ENCODE measurements at places on chromosomes 2 and 18.

DNA sequence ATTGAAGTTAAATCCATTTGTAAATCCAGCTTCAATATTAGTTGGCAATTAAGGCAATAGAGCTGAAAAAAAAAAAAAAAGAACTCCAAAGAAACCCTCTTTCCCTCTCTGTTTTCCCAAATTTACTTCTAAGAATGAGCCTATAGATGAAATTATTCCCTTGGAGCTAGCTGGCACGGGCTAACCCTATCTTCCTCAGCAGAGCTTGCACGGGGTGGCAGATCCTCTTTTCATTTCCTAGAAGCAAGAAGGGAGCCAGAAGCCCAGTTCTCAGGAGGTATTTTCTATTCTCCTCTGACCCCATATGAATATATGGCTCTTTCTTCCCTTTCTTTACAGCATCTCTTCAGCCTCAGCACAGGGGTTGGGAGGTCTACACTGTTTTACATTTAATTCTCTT lies 426.0 kb downstream of the TGIF1 start:
- DNase-seq: no peak

- DNase-seq: no peak
These were observed 70.8 kb upstream of the STK17B start for GRCh38 chr2:196242131-196242620.

DNA sequence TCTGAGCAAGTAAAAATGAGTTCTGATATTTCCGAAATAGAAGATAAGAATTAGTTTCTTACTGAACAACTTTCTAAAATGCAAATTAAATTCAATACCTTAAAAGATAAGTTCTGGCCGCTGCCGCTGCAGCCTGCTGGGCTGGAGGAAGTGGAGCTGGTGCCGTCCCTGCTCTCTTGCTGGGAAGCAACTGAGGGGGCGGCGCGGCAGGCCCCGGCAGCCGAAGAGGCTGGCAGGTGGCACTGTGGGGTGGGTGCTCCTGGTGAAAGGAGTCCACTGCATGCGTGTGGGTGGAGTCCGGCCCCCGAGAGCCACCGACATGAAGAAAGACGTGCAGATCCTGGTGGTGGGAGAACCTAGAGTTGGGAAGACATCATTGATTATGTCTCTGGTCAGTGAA lies 89.5 kb upstream of the ZNF519 start:
- DNase-seq: no peak

DNA sequence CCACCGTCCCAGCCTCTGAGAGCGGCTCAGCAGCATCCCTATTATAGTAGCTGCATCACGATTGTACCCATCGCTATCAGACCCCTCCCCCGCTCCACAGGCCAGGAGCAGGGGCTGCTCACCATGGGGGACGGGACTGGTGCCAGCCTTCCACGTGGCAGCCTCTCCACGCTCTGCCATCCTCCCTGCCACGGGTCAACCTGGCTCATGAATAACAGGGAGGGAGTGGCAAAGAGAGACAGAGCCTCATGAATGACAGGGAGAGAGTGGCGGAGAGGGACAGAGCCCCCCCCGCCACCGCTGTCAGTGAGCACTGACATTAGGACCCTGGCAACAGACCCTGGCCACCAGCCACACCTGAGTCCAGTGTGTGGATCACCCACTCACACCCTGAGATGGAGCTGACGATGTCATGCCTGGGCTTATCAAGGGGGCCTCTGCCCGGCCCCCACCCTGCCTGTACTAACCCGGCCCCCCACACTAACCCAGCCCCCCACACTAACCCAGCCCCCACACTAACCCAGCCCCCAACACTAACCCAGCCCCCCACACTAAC lies 16.9 kb downstream of the CROCC2 start:
- DNase-seq: no peak

- no peak for DNase-seq
These were observed 27.0 kb downstream of the DNMT3A start for GRCh38 chr2:25314514-25315315.

DNA sequence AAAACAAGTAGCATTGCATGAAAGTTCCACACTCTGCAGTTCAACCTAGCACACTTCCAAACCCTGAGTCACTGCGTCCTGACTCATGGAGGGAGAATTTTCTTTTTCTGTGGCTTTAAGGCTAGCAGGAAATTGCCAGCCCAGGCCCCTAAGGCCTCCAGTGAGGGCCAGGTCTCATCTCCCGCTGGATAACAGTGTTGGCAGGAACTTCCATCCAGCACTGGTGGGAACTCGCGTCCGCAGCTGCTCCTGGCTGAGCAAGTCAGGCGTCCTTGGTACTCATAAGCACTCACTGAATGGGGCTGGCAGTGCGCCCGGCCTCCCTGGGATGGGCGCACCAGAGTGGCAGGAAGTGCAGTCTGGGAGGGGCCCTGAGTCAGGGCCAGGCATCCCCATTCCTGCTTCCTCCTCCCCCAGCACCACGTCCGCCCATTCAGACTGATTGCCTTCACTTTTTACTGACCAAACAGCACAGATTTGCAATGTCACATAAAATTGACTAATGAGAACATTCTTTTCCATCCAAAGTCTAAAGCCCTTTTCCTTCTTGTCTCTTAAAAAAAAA lies 14.3 kb downstream of the MALL start:
- DNase-seq: no peak

DNA sequence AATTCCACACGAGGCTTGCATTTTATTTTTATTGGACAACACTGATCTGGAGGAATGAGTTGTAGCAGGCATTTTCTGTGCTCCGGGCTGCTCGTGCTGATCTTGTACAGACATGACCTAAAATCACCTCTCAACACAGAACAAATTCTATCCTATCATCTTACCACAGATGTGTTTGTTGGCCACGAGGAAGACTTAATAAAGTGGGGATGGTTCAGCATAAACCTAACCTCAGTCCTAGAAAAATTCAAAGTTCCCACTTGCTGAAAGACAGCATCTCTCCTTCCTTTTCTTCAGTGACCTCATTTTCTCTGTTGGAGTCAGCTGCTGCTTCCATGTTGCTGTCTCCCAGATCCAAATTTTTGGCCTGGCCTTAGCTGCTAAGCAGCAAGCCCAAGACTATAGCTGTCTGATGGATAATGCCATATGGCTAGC lies 45.3 kb downstream of the RBKS start:
- DNase-seq: no peak

DNA sequence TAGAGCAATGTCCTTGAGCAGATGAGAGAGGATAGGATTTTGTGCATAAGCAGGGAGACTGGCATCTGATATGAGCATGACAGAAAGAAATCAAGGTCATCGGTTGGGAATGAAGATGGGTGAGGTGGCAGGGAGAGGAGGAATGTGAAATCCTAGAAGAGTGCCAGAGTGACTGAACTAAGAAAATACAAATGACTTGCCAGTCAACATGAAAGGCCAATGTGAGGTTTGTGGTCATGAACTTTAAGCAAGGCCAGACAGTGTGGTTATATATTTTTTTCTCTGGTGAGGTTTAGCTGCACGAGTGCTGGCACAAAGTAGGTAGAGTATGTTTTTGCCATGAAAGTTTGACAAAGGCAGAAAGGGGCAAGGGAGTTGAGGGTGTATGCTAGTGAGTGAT lies 21.2 kb downstream of the QPCT start:
- DNase-seq: no peak

All from progenitor cell of endocrine pancreas (in vitro differentiated cells).